ENCODE measurements at places on chromosomes 6 and 20.

- no peak for DNase-seq
Measured at GRCh38 chr6:138772596-138773176, 883 bp upstream of the CCDC28A start.

- no peak for DNase-seq
Measured at GRCh38 chr6:118350881-118351430, 197.1 kb upstream of the PLN start.

- no peak for DNase-seq
Measured at GRCh38 chr6:320351-321157, 28.3 kb downstream of the DUSP22 start.

DNA sequence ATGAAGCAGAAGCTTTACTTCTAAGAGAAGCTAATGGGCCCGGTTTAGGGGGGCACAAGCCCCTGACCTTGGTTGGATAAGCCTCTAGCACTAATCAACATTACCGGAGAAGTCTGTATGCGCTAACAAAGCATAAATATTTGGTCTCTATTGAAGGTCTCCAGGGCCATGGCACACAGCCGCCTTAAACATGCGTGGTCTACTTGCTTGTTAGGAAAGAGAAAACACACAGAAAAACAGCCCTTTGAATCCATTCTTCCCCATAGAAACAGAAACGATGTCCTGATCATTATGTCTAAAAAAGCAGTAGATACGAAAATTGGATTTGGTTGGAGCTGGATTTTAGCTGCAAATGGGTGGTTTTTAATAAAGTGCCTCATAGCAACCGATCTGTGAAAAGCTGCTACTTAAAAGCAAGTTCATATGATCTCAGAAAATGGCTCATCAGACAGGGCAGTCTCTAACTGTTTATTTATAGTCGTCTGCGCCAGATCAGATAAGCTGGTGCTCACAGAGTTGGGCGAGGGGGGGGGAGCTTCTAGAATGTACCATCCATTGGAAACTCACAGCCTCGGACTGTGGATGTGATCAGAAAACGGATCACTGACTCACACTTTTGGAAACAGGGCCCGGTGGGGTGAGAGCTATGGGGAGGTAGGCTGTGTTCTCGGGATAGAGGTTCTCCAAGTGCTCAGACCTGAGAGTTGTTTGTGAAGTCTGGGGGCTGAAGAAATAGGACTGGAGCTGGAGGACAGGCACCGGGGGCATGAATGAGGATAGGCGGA is 35.3 kb upstream of the APCDD1L start:
- DNase-seq: no peak

DNA sequence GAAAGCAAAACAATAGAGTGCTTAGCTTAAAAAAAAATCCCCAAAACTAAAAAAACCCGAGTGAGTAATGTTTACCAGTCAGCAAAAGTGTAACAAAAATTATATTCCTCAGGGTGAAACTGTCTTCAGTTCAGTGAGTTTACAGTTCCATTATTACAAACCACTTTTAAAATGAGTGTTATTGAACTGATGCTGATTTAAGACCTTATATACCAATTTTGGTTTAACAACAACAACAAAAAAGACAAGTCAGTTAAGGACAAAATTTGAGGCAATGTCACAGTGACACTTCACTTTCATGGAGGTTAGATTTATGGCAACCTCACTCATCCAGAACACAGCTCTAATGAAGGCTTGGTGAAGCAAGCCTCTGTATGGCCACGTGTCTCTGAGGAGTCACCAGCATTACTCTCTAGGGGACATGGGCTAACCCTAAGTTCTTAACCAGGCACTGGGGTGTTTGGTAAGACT is 630.8 kb downstream of the PHF3 start:
- DNase-seq: no peak

Data from effector CD4-positive, alpha-beta T cell (primary cell).